ENCODE measurements at places on chromosomes 1 and 21. TPM values are rescaled to one million over a fixed set of nuclear protein-coding genes. Genes with fewer than 3 reads are reported as not detected.

The LCE1B gene
- total RNA-seq, result not detected

DNA sequence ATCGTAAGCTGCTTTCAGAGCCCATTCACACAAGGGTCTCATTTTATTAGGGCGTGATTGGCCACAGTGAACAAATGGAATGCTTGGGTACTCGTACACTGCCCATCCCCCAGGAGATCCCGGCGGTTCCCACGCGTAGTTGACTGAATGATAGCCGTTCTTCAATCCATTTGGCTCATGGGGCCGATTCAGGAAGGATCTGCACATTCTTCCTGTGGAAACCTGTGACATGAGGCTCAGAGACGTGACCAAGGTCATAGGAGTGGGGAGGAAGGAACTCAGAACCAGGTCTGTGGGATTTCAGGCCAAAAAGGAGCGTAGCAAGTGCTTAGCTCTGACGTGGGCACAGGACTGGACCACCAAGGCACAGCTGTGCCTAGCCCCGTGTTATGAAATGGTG lies 11.7 kb downstream of the ABCG1 start:
- no peak for DNase-seq

- no peak for DNase-seq
Measured at GRCh38 chr1:24345334-24345733, 26.2 kb downstream of the GRHL3 start.

- DNase-seq, result no peak
Measured at GRCh38 chr1:23823767-23824166, 1.5 kb downstream of the HMGCL start.

The MINDY1 gene
- 19.6 TPM for total RNA-seq

The HSPA13 gene
- total RNA-seq, result 40.9 TPM

DNA sequence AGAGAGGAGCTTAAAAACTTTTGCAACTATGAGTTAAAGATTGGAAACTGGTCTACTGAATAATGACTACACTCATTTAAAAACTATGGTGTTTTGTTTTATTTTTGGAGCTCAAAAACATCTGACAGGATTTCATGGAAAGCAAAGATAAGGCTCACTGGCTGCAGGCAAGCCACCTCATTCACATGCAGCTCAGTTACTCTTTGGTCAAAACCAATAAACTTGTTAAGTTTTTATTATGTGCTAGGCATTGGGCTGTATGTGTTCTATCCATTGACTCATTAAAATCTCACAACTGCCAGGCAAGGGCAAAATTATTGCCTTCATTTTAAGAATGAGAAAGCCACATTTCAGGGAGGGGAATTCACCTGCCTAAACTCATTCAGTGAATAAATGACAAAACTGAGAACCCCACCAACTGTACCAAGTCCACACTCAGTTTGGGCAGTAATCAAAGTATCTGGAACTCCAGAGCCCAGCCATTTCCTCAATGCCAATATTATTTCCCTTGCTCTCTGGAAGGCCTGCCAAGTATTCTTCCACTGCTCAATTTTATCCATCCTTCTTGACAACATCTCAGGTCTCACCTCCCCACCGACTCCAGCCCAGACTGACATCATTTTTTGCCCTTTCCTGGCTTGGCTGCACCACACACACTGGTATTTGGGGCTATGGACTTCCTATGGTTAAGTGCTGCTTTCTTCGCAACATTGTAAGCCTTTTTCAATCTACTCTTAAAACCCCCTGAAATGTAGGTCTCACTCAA lies 401.1 kb upstream of the NFIA start:
- DNase-seq, result no peak

DNA sequence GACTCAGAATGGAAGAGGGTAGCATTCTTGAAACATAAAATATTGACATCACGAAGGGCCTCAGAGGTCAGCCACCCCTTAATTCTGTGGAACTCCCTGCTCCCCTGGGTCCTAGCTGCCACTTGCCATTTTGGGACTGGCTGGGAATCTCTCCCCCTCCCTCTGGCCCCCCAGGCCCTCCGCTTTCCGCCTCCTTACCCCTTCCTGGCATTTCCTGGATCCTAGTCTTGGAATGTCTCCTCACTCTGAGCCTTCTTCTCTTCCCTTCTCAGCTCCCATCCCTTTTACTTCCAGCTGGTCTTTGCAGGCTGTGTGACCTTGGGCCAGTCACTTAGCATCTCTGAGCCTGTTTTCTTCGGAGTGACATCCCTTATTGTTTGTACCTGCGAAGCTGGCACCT lies 4.5 kb downstream of the PADI1 start:
- no peak for DNase-seq

The NGF gene
- not detected for total RNA-seq

GRCh38 chr1:94004924-94005323 lies 95.7 kb upstream of the GCLM start:
- DNase-seq, result no peak

GRCh38 chr21:42684109-42684916 lies 30.9 kb downstream of the PDE9A start:
- no peak for DNase-seq

GRCh38 chr1:19688041-19688842 lies 23.6 kb downstream of the HTR6 start:
- no peak for DNase-seq

The GPATCH3 gene
- 17.2 TPM for total RNA-seq

GRCh38 chr1:182003025-182003725 lies 58.3 kb downstream of the ZNF648 start:
- DNase-seq, result no peak

DNA sequence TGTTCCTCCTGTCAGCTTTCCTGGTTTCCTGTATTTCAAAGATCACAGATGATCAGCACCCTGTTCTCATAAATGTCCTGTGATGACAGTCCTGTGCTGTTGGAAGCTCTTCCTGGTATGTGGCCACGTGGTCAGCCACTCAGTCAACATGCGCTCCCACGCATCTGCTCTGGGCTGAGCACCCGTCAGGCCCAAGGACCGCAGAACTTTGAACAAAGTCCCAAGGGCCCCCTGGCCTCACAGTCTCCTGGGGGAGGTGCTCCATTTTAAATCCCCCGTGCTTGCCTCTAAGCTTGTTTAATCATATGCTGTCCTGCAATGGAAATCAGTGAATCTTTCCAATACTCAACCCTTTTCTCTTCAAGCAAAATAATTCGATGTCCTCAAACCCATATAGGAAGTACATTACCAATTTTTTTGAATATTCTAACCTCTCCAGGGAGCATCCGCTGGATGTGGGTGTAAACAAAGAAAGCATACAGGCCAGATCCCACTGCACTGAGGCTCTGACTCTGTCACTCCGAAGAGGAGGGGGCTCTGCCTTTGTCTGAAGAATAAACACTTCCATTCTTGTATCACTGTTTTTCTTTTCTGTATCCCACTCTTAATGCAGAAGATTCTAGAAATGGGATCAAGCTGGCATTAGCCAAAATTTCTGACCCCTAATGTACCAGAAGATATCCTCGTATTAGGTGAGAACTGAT lies 250.3 kb downstream of the SDCCAG8 start:
- no peak for DNase-seq

DNA sequence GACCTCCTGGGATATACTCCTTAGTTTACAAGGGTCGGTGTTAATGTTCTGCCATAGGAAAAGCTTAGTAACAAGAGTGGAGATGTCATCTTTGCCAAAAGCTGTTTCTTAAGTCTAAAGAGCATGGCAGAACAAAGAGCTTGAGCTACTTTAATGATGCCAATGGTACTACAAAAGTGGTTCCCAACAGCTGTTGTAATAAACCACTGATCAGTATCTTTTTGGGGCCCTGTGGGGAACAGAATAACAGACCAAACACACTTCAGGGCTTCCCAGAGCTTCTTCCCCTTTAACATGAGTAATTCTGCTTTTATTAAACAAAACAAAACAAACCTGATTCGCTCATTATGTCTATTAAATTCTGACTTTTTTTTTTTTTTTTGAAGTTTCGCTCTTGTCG lies 116.3 kb downstream of the NCAM2 start:
- no peak for DNase-seq

DNA sequence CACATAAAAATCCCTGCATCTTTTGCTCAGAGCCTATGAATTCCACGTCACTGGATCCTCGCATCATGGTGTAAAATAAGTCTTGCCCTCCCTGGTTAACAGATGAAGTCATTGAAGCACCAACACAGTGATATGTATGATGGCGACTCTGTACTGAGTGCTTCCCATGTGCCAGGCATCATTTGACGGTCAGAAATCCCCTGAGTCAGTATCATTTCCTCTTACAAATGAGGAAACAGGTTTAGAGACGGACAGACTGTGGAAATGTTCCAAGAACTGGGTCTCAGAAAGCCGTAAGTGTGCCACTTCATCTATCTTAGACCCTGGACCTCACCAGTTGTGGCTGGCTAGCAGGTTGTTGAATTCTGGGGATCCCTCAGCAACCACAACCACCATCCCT lies 5.1 kb upstream of the OLFML2B start:
- DNase-seq, result no peak

DNA sequence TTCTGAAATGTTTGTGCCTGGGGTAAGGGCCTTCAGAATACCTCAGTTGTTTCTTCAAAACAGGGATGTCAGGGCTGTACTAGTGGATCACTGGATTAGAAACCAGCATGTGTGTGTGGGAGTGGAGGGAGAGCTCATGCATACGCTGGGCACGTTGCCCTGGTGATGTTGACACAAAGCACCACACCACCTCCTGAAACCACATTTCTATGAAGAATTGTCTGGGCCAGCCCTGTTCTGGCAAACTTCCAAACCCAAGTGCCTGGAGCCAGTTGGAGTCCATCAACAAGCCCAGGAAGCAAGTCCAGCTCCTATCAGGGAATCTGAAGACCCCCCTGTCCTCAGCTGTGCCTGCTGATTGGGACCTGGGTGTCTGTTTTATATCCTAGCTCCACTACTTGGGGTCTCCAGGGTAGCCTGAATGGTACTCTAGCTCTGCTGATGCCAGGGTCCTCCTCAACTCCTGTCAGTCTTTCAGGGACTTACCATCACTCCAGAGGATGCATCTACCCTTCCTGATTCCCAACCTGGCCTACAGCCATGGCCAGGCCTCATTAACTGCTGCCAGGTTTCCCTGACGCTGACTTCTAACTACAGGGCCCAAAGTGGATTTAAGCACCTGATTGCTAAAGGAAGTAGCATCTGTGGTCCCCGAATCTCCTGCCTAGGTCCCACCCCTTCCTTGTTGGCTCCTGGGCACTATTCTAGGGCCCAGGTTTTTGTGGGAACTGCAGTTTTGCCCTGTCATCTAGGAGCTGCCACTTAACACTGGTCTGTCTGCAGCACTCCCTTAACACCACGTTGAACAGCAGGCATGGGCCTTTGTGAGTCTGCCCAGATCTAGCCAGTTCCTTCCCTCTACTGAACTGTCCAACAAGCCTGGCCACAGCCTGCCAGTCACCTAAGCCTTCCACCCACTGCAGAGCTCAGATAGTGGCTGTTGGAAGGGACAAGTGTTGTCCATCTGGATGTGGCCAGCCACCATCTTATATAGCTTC lies 45.5 kb downstream of the LPAR3 start:
- no peak for DNase-seq

- DNase-seq, result no peak
Measured at GRCh38 chr1:29651246-29651645, 414.9 kb downstream of the PTPRU start.

The CD244 gene
- not detected for total RNA-seq

DNA sequence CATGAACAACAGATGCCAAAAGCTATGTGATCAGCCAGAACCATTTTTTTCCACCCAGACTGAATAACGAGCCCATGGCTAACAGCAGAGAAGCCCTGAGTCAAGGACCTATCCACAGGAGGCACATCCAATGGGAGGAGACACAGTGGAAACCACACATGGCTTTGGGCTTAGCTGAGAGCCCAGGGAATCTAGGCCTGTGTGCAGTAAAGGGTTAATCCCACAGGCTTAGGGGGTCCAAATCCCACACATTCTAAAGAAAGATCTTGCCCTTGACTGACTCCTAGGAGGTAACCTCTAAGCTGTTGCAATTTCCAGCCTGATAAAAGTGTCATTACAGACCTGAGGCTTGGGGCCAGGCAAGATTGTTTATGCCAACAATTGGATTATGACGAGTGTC lies 194.5 kb downstream of the DSCAM start:
- DNase-seq, result no peak

DNA sequence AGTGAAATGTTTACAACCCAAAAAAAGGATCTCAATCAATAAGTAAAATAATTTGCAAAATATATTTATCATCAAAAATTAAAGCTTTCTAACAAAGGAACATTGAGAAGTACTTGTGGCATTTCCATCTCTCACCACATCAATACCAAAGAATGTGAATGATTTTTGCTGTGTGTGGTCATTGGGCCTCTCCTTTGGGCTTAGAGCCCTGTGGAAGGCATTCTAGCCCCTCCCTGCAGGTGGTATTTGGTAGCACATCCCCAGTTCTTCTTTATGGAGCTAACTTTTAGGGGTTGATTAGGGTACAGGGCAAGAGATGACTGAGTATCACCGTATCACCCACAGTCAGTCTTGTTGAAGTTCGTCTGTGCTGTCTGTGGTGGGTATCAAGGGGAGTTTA lies 294.1 kb upstream of the SGIP1 start:
- DNase-seq, result no peak

- DNase-seq, result no peak
Measured at GRCh38 chr1:108749081-108749480, 2.6 kb downstream of the STXBP3 start.

DNA sequence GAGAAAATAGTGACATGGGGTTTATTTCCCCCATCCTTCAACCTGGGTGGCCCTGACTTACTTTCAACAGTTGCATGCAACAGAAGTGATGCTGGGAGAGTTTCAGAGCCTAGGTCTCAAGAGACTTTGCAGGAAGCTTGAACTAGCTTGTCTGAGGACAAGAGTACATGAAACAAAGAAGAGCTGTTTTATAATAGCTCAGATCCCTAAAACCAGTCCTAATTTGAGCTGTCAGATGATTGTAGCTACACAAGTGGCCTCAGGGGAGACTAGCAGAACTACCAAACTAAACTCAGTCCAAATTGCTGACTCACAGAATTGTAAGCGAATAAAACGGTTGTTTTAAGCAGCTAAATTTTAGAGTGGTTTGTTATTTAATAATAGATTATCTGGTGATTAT lies 17.1 kb downstream of the RC3H1 start:
- DNase-seq, result no peak

DNA sequence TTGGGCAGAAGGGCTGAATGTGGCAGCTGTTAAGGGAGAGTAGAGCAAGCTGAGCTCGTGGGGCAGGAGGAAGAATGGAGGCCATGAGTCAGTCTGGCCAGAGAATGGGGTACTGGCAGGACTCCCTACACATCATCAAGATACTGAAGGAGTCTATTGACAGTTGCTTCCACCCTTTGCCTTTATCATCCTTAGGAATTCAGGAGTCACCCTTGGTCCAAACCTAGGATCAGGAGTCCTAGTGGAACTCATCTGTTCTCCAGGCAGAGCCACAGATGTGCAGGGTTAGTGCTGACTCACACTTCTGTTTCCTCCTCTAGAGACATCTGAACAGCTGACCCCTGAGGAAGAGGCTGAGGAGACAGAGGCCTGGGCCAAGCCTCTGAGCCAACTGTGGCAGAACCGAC lies 18.7 kb upstream of the ST3GAL3 start:
- no peak for DNase-seq
